ENCODE measurements at places on chromosomes 2 and 18.

DNA sequence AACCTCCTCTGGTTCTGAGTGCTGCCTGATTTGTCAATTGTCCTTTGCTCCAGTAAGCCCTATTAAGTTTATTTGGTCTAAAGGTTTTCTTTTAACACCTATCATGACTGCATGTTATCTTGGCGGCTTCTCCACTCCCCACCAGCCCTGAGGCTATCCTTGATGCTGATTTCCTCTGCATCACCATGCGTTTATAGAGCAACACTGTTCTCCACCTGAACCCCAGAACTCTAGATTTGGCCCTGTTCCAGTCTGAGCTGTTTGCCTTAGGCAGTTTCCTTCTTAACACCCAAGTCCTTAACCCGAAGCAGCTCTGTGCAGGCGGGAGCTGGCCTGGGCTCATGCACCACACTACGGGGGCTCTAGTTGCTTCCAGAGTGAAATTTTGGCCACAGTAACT, 98.2 kb upstream of the NPAS2 start:
- DNase-seq: no peak

- no peak for DNase-seq
Observed at GRCh38 chr2:170845343-170845742, 28.7 kb downstream of the GAD1 start.

DNA sequence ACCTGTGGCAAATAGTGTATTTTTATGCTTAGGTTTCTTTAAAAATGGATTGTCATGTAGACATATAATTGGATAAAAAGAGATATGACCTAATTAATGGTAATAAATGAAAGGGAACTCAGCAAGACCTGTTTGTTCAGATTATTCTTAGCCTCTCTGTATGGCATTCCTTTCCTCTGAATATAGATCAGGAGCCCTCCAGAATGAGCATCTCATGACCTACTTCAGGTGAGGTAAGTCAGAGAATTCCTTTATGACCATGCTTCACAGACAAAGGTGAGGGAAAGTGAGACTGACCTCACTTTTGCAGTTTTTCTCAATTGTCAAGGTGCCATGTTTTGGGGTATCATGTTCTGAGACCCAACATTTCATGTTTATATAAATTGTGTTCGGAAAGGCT, 1744.3 kb upstream of the PIK3C3 start:
- no peak for DNase-seq

DNA sequence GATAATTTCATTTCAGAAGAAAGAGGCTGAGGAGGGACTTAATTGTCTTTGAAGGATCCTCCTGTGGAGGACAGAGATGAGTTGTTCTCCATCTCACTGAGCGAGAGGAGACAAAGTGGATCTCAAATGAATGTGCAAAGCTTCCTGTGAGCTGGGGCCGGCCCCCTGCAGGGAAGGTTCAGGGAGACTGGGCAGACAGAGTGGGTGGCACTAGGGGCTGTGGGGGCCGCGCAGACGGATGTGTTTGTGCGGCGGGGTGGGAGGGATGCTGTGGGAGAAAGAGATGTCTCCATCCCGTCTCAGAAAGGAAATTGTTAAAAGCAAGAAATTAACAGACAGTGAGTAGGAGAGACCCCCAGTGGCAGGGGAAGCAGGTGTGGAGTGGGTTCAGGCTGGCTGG, 29.1 kb downstream of the KLHL29 start:
- DNase-seq: no peak

- no peak for DNase-seq
Observed at GRCh38 chr2:8987410-8987809, 16.1 kb downstream of the MBOAT2 start.

GRCh38 chr2:238730001-238730669, 117.8 kb upstream of the TWIST2 start:
- no peak for DNase-seq

Measured in activated naive CD4-positive, alpha-beta T cell (primary cell).